ENCODE measurements at places on chromosomes 2 and 18. TPM values are rescaled to one million over a fixed set of nuclear protein-coding genes. Genes with fewer than 3 reads are reported as not detected.

TEX44 gene
- not detected for total RNA-seq

C2orf15 gene
- 1.9 TPM for total RNA-seq

MERTK gene
- total RNA-seq, result 3.0 TPM

PROC gene
- 0.42 TPM for total RNA-seq

CD8B2 gene
- 1.1 TPM for total RNA-seq

ADRA2B gene
- 2.1 TPM for total RNA-seq

SERPINB7 gene
- not detected for total RNA-seq

ALPP gene
- total RNA-seq, result not detected

CRYGD gene
- not detected for total RNA-seq

KCNS3 gene
- total RNA-seq, result not detected

BOLL gene
- not detected for total RNA-seq

CENPA gene
- total RNA-seq, result 43.2 TPM

PSMA8 gene
- 0.81 TPM for total RNA-seq

CAPN14 gene
- 0.60 TPM for total RNA-seq

SP3 gene
- total RNA-seq, result 128 TPM

GREB1L gene
- total RNA-seq, result not detected

LMAN1 gene
- 144 TPM for total RNA-seq

CTNNA2 gene
- total RNA-seq, result not detected

FSHR gene
- total RNA-seq, result not detected

INHA gene
- total RNA-seq, result not detected

UBR3 gene
- total RNA-seq, result 23.6 TPM

CGREF1 gene
- total RNA-seq, result 2.4 TPM

ANO7 gene
- 0.90 TPM for total RNA-seq

IFIH1 gene
- 62.7 TPM for total RNA-seq

COMMD1 gene
- 34.7 TPM for total RNA-seq

TXNDC2 gene
- total RNA-seq, result not detected

All from activated T-cell treated with anti-CD3 and anti-CD28 coated beads, Interleukin-2, amount 50 U/mL, for 72 hours (primary cell).